ENCODE measurements at places on chromosomes 5 and 9. TPM values are rescaled to one million over a fixed set of nuclear protein-coding genes. Genes with fewer than 3 reads are reported as not detected.

ROPN1L gene
- 0.13 TPM for total RNA-seq

PRRX2 gene
- total RNA-seq: not detected

HMMR gene
- total RNA-seq: 1.4 TPM

ZNF354B gene
- total RNA-seq: 7.0 TPM

FLT4 gene
- under 0.01 TPM for total RNA-seq

EIF4E1B gene
- not detected for total RNA-seq

CDC25C gene
- total RNA-seq: 0.26 TPM

LHX6 gene
- total RNA-seq: 0.13 TPM

RIC1 gene
- total RNA-seq: 34.2 TPM

AHRR gene
- total RNA-seq: 0.53 TPM

IL11RA gene
- total RNA-seq: 0.79 TPM

C5orf63 gene
- total RNA-seq: 5.9 TPM

FBXL17 gene
- total RNA-seq: 6.6 TPM

COX7C gene
- total RNA-seq: 226 TPM

PAXX gene
- 11.5 TPM for total RNA-seq

DNM1 gene
- 0.77 TPM for total RNA-seq

ARSI gene
- total RNA-seq: 5.8 TPM

PLAC8L1 gene
- 0.53 TPM for total RNA-seq

GOLM1 gene
- 21.8 TPM for total RNA-seq

CSF1R gene
- not detected for total RNA-seq

All from bronchial epithelial cell (primary cell).